ENCODE measurements at places on chromosomes 7 and 10.

DNA sequence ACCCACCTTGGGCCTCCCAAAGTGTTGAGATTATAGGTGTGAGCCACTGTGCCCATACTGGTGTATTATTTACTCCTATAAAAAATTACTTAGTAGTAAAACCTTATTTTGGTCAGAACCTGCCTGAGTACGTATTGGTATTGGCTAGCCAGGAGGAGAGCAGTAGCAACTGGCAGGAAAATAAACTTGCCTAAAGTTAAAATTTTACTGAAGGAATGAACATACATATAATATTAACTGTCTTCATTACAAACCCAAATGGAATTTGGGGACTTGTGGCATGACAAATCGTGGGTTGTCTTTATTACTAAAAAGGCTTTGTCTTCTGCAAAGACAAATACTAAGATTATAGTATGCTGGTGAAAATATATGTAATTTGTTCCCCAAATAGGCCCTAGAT, 8.4 kb downstream of the RAB18 start:
- DNase-seq: no peak

GRCh38 chr10:62112300-62112699, 156.3 kb downstream of the RTKN2 start:
- DNase-seq: no peak

- no peak for DNase-seq
Measured at GRCh38 chr7:106278695-106279094, 6.1 kb downstream of the NAMPT start.

DNA sequence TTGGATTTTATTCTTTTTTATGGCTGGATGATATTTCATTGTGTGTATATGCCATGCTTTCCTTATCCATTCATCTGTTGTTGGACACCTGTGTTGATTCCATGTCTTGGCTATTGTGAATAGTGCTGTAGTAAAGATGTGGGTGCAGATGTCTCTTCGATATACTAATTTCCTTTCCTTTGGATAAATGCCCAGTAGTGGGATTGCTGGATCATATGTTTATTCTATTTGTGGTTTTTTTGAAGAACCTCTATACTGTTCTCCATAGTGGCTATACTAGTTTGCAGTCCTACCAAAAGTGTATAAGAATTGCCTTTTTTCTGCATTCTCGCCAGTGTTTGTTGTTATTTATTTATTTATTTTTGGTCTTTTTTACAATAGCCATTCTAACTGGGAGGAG, 159.8 kb downstream of the WNT2 start:
- peak; percentile 19 for DNase-seq

GRCh38 chr7:81211204-81211933, 292.5 kb upstream of the SEMA3C start:
- DNase-seq: peak; percentile 42

DNA sequence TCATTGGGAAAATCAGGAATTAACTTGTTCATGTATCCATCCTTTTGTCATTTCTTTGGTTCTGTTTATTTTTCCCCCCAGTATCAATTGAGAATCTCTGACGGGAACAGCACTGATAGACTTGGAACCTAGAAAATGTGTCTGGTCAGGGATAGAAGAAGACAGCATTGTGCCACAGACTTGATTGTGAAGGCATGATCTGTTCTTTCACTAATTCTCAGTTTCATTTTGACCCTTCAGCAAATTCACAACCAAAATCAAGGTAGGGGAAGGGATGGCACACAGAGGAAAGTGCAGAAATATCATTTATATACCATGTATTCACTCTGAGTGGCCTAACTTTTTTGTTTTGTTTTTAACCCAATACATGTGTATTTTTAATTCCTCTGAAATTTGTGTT, 106.8 kb downstream of the WNT2 start:
- DNase-seq: no peak

Data from fibroblast of skin of left biceps (primary cell).